ENCODE measurements at places on chromosomes 12 and 14.
A peak's percentile ranks its signal among the peaks of the same experiment; 100 is the strongest.

DNA sequence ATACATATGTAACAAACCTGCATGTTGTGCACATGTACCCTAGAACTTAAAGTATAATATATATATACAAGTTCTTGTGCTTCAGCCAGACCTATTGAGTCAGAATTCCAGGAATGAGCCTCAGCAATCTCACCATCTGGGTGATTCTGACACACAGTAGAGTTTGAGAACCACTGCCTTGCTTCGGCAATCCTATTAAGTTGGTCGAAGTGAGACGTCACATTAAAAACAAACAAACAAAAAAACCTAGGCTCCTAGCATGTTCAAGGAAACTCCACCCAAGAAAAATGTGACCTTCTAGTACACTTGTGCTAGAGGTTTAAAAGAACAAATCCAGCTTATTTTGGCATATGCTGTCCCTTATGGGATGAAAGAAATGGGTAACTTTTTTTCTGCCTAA, 115.8 kb downstream of the SINHCAF start:
- DNase-seq = no peak

GRCh38 chr12:64053117-64053516, 169.0 kb downstream of the KICS2 start:
- no peak for DNase-seq

DNA sequence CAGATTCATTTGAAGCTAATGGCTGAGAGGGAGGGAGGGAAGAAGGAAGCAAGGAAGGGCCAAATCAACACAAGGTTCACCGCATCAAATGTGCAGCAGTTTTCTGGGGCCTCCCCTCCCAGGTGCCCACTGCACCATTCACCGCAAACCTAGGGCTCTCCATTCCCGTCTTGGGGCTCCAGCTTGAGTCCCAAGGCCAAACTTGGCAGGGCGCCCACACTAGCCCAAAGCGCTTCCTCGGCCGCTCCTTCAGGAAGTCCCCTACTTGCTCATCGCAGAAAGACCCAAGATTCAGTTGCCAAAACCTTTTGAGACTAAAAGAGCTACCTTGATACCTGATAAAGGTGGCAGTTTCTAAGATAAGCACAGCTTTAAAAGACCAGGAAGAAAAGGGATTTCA, 140.5 kb upstream of the FKBP4 start:
- no peak for DNase-seq

DNA sequence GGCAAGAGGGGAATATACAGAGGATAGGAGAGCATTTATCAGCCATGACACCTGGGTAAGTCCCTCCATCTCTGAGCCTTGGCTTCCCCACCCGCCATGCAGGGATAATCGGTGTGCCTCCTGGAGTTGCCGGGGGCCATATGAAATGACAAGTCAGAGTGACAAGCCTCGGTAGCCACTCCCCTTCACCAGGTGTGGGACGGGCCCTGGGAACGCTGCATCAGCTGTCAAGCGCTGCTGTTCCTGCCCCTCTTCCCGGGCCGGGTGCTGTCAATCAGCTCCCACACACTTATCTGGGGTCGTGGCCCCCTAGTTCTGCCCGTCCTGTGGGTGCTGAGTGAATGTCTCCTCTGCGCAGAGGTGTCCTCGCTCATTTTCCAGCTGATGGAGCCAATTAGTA, 57.2 kb downstream of the MVK start:
- no peak for DNase-seq

- DNase-seq = peak; percentile 41
Measured at GRCh38 chr14:68470361-68470760, 322.5 kb downstream of the ZFP36L1 start.

GRCh38 chr12:107277855-107278254, 184.5 kb upstream of the CRY1 start:
- peak; percentile 92 for DNase-seq

GRCh38 chr12:57095440-57095839, 6.5 kb downstream of the NAB2 start:
- no peak for DNase-seq

DNA sequence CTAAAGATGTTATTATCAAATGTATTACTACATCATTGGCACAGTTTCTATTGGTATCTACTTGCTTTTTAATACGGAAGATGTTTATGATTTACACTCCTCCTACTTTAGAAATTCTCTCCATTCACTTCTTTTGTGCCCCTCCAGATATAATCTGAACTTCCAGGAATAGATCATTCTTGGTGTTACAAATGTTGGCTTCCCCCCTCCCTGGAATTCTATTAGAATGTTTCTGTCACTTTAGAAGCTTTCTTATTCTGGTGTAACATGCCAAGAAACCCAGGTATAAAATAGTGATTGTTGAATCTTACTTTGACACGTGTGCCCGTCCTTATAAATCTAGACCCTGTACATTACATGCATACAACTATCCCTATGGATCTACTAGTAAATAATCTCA, 1.2 kb upstream of the WDR20 start:
- no peak for DNase-seq

All from inflammatory macrophage treated with lipopolysaccharide for 4 hours (primary cell).